ENCODE measurements at places on chromosomes 7 and 10.

- DNase-seq: no peak
Measured at GRCh38 chr10:62153191-62153590, 115.5 kb downstream of the RTKN2 start.

- DNase-seq: no peak
Measured at GRCh38 chr7:100840470-100841100, 11.9 kb upstream of the SLC12A9 start.

GRCh38 chr10:79979976-79980687 is 31.2 kb upstream of the SFTPD start:
- no peak for DNase-seq

GRCh38 chr7:70542750-70543376 is 589.1 kb upstream of the GALNT17 start:
- no peak for DNase-seq

- no peak for DNase-seq
Measured at GRCh38 chr7:36336390-36336789, 53.3 kb upstream of the ANLN start.

DNA sequence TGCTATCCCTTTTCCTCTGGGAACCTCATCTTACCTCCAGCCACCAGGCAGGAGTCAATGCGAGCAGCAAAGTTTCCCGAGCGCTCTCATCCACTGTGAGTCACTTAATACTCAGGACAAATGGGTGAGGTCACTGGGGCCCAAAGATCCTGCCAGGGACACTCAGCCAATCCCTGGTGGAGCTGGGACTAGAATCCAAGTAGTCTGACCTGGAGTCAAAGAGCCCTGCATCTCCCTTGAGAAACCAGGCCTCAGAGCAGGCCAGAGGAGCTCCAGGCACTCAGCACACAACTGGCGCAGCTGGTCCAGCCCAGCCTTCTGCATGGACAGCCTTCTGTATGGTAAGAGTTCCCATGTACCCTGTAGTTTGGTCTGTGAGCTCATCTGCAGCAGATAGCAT is 142.3 kb downstream of the MAPK8 start:
- DNase-seq: peak; percentile 35

DNA sequence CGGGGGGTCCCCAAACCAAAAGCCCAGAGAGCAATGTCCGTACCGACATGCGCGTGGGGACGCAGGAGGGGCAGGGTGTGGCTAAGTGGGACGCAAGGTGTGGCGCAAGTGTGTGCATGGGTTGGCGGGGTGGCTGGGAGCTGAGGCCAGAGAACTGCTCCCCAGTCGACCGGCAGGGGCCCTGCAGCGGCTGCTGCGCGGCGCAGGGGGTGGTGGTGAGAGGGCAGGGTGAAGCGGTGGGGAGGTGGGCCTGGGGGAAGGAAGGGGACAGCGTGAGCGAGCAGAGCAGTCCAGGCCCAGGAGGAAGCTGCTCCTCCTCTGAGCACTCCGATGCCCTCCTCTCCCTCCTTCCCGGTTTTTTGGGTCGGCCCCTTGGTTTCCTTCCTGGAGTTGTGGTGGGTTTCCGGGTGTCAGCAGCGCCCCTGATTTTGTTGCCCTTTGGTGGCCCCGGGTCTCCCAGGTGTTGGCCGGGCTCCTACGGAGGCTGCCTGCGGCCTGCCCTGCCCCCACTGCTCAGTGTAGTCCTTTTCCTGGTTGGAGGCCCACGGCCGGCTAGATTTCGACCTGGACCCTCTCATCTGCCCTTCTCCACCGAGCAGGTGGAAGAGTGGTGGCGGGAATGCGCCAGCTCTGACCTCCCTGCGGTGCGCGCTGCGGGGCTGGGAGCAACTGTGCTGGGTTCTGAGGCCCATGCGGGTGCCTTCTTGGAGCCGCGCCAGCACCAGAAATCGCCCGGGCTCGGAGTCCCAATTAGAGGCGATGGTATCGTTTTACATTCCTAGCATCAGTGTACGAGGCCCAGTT is 40.5 kb upstream of the COMTD1 start:
- DNase-seq: peak; percentile 56

DNA sequence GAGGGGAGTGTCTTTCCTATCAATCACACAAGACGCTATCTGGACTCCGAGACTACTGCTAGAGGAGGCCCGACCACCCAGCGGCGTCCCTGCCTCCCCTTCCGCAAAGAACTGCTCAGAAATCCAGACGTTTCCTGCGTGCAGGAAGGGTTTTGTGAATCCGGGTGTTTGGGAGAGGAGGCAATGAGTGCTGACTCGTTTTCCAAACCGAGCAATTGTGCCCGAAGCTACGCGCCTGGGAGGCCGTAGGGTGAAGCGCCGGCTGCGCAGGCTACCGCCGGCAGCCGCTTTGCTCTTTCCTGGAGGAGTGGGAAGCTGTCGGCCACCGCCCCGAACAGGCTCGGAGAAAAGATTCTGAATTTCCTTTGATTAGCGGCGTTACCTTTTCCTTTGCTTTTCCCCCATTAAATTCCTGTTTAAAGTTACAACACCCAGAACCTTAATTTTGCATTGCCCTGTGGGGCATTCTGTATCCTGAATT is 5.3 kb downstream of the VAX1 start:
- no peak for DNase-seq

DNA sequence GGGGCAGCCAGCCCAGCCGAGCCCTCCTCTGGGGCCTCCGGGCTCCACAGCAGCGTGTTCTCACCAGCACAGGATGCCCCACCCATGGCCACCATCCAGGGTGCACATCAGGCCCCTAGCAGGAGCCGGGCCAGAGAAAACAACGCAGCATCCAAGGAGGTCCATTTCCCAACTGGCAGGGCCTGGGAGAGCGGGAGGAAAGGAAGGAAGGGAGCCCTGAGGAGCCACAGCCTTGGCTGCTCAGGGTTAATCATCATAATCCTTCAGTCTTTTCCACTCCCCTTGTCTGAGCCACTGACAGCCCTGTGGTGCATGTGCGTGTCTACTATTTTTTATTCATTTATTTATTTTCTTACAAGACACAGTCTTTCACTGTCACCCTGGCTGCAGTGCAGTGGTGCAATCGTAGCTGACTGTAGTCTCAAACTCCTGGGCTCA is 3.6 kb downstream of the PLAC9 start:
- DNase-seq: no peak

- no peak for DNase-seq
Measured at GRCh38 chr10:106401967-106402366, 762.5 kb downstream of the SORCS1 start.

DNA sequence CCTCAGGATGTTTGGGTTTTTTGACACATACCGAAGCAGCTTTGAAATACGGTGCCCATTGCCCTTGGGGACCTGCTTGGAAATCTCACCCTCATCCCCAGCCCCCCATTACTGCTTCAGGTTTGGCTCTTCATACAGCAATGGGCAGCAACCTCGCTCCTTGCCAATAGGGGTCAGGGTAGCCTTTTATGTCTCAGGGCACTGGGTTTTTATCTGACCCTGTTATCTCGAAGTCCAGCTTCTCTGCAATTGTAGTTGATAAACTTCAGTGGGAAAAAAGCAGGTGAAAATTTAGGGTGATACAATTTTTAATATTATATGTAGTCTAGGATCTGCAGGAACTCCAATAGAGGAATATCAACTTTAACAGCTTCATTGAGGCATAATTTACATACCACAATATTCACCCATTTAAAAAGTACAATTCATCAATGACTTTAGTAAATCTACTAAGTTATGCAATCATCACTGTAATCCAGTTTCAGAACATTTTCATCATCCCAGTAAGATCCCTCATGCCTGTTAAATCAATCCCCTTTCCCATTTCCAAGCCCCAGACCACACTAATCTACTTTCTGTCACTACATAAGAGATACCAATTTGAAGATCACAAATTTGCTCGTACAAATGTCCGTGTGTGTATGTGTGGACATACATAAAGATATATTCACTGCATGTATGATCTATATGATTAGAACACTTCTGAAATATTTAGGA is 386.2 kb downstream of the KCNMA1 start:
- no peak for DNase-seq

- DNase-seq: no peak
Measured at GRCh38 chr10:1486841-1487687, 250.3 kb downstream of the ADARB2 start.

DNA sequence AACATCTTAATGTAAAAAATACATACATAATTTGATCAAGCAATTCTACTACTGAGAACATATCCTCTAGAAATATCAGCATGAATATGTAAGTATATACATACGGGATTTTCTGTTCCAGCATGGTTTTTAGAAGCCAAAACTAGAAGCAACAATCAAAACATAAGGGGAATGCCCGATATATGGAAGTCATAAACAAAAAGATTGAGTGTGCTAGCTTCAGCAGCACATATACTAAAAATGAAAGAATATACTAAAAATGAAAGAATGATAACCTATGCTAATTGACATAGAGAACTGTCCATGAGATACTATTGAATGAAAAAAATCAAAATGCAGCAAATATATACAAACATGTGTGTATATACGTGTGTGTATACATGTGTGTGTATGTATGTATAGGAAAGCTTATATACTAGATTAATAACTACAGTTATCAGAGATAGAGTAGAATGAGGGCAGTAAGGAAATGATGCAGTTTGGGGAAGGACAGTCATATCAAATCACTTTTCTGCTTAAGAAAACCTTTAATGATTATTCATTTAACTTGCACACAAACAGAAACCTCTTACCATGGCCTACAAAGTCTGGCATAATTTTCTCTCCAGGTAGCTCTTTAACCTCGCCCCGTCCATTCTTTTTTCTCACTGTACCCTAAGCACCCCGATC is 72.9 kb downstream of the NPY start:
- DNase-seq: no peak
